ENCODE measurements at places on chromosomes 16 and 17. TPM values are rescaled to one million over a fixed set of nuclear protein-coding genes. Genes with fewer than 3 reads are reported as not detected.

TPPP3 gene
- polyA plus RNA-seq: 11.4 TPM

FAM171A2 gene
- 0.33 TPM for polyA plus RNA-seq

DNA sequence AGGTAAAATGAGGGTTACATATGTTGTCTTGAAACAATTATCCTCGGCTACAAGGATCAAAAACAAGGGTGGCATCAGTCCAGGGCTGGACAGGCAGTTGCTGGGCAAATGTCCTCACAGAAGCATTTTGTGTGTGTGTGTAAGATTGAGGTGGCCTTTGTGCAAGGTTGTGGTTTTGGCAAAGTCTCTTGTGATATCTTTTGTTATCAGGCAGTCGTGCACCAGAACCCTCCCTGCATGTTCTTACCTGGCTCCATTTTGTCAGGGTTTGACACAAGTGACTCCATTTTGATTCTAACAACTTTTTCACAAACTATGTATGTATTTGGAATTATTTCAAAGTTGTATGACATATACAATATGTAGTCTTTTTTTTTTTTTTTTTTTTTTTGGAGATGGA lies 20.0 kb downstream of the CHAD start:
- no peak for DNase-seq

DNA sequence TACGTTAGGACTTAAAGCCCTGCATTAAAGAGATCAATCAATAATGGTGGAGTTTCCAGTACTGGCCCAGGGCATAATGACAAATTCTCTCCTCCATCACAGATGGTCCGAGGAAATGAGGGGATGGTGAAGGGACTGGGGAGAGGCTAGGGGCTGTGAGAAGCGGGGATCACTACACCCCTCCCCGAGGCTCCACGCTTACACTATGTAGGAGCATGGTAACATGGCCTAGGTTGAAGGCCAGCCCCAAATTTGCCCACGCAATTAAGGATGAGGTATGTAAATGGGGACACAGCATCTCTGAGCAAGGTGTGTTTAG lies 8.0 kb upstream of the AKTIP start:
- peak; percentile 66 for DNase-seq

Data from spleen (tissue), 13 donors.